Stimulated activated CD8-positive, alpha-beta memory T cell treated with anti-CD3 and anti-CD28 coated beads, Interleukin-4, amount 100 ng/mL, for 1 hour (primary cell): ENCODE measurements at places on chromosomes 1 and 21.

DNA sequence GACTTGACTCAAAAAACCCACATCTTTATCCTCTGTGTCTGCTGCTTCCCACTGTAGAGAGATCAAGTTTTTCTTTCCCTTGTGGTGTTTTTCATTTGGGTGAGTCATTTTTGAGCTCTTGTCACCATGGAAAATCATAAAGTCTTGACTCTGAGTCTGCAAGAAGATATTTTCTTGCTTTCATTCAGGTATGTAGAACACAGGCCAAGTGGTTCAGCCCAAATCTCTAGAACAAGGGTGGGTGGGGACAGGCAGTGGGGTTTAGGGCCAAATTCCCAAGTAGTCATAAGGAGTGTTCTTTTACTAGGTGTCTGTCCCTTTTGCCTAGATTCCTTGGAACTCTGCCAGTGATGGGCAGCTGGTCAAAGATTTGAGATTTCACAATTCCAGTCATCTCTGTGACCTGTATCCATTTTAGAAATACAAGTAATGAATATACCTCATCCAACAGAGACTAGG is 21.5 kb upstream of the ARHGAP29 start:
- no peak for DNase-seq

- DNase-seq = no peak
Measured at GRCh38 chr1:202843081-202843480, 32.3 kb downstream of the PCAT6 start.

GRCh38 chr1:205578780-205579571 is 52.8 kb downstream of the ELK4 start:
- no peak for DNase-seq

DNA sequence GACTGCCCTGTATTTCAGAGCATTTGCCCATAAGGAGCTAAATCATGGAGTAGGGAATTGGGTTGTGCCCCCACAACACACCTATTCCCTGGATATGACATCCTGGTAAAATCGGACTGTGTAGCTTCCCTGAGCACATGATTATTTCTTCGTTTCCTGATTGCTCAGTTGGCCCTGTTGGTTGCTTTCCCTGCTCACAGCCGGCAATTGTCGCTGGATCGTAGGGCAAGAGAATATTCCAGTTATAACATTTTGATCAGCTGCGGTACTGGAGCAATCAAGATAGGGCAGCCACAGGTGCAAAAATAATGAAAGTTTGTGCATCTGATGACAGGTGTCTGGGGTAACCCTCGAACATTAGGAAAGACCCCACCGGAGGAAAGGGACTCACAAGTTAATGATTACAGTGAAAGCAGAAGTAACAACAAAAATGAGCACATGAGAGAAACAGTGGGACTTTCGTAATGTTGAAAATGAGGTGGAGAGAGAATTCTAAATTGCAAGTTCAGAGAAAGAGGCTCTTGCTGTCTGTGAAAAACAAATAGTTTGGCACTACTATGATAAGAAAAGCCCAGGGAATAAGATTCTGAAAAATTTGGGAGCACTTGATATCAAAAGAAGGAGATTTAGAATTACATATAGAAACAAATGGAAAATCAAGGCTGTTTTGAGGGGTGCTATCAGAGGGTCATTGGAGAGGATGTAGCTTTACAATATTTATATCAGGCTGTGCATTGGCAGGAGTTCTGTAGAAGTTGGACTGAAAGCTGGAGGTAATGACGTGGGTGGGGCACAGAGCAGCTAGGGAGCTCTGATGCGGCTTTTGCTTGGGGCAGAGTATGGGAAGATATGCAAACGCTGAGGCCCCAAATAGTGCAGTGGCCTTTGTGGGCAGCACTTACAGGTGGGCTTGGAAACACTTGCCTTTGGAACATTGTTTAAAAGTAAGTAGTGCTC is at the start of gene MAB21L3:
MAB21L3 (plus strand) TSS at position 833 of the 957 bp plus-strand sequence. CDS start 1,217 bp downstream, outside the sequence.
- no peak for DNase-seq

- no peak for DNase-seq
Measured at GRCh38 chr1:183609313-183609712, 19.1 kb upstream of the NCF2 start.

- DNase-seq = peak; percentile 40
Measured at GRCh38 chr1:45014321-45015028, 2.4 kb downstream of the UROD start.

GRCh38 chr1:64570267-64570855 is 100.4 kb downstream of the CACHD1 start:
- no peak for DNase-seq

DNA sequence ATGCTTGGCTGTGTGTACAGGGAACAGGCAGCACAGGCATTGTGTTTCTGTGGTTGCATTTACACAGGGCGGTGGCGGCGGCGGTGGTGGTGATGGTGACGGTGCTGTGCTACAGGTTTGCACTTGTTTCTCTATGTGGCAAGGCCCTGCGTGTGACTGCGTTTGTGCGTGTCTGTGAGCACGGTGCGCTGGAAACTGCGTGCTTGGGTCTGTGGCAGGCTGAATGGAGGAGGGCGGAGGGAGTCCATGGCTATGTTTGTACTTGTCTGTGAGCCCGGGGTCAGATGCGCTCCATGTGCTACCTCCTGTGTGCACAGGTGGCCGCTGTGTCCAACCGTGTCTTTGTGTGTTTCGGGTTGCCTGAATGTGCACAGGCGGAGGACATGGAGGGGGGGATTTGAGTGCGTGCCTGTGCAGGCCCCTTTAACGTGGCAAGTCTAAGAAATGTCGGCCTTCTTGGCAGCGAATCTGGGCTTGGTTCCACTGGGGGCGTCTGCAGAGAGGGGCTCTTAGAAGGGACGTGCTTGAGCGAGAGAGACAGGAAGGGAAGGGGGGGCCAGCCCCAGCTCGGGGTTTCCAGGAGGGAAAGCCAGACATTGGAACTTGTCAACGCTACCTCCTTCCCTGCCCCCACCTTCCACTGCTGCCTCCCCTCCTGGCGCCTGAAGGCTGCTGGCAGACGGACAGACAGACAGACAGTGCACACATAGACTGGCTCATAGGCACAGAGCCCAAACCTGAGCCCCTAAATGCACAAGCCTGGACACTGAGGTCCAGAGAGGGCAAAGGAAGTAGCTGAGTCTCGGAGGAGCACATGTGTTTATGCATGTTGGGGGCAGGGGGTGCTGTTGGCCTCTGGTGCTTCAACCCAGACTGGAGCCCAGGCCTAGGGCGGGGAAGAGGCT is 32.7 kb upstream of the WASF2 start:
- no peak for DNase-seq

DNA sequence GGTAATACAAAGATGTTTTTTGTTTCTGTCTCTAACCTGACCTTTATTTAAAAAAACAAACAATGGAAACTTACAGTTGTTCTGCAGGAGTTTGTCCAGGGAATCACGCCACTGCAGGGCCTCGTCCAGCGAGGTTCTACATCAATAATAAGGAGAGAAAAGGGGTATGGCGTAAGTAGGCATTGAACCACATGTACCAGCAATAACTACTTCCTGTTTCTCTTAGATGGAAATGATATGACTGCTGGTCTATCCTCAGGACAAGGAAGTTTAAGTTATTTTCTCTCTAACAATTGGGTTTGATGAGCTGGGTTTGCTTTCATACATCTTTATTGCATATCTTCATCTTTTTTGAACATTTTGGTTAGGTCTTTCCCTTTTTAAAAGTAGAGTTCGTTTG is 40.9 kb downstream of the RGS5 start:
- DNase-seq = no peak

- no peak for DNase-seq
Measured at GRCh38 chr1:60732977-60733401, 349.4 kb upstream of the NFIA start.

- DNase-seq = no peak
Measured at GRCh38 chr1:41356752-41357151, 4.5 kb upstream of the FOXO6 start.

GRCh38 chr21:45011911-45012661 is 62.3 kb upstream of the ADARB1 start:
- DNase-seq = no peak

DNA sequence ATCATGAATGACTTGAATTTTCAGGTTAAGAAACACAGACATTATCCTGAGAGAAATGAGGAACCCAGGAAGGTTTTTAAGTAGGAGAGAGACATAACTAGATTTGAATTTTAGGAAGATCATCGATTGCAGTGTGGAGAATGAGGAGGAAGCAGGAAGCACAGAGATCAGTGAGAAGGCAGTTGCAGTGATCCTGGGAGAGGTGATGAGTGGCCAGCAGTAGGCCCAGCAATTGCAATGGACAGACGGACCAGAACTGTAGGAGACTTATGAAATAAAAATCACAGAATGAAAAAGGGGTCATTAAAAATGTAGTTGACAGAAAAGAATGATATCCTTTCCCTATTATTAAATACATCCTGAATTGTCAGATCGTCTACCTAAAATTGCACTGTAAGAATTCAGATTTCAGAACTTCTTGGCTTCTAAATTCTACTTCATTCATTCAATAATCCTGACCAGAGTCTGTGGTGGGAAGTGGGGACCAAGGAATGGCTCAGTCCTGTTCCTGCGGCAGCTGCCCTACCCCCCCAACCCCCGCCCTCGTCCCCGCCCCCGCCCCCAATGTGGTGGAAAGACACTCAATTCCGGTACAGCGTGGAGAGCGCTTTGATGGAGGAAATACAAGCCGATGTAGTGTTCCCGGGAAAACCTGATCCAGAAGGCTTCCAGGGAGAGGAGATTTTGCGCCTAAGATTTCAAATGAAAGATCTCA is 35.1 kb downstream of the SLC2A1 start:
- DNase-seq = no peak

GRCh38 chr1:6497867-6498575 is 6.6 kb upstream of the PLEKHG5 start:
- no peak for DNase-seq

- no peak for DNase-seq
Measured at GRCh38 chr1:920010-920409, 3.7 kb upstream of the SAMD11 start.

GRCh38 chr1:18348354-18348753 is 132.4 kb upstream of the KLHDC7A start:
- DNase-seq = no peak
